Stimulated activated CD8-positive, alpha-beta memory T cell treated with anti-CD3 and anti-CD28 coated beads, Interleukin-7, amount 100 ng/mL, for 1 hour (primary cell): ENCODE measurements at places on chromosomes 5 and 9.
A peak's percentile ranks its signal among the peaks of the same experiment; 100 is the strongest.

GRCh38 chr9:127816362-127816725 lies 13.7 kb downstream of the FPGS start:
- DNase-seq: no peak

- peak; percentile 6 for DNase-seq
These were observed 681 bp downstream of the MAN2A1 start for GRCh38 chr5:109690242-109690974.

DNA sequence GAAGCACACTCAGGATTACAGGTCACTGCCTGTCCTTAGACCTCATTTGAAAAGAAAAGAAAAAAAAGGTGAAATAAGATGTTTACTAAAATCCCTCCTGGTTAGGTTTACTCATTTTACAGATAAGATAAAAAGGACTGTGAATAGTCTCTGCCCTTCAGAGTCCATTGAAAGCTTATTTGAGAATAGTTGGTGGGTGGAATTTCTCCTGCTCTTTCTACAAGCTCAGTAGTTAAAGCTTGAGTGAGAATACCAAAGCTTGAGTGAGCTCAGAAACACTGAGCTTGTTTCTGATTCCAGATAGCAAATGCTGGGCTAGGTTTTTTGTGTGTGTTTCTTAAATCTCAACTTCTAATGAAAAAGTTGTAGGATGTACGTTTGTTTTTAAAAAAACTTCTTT lies 106.7 kb downstream of the SLF1 start:
- no peak for DNase-seq

GRCh38 chr9:126783949-126784348 lies 20.9 kb upstream of the ZBTB43 start:
- DNase-seq: no peak

- no peak for DNase-seq
These were observed 34.5 kb upstream of the NCS1 start for GRCh38 chr9:130137641-130138081.

GRCh38 chr9:131441441-131441840 lies 47.6 kb downstream of the PRRC2B start:
- DNase-seq: no peak

GRCh38 chr9:129321286-129322021 lies 143.4 kb upstream of the IER5L start:
- DNase-seq: no peak

GRCh38 chr5:87151547-87151946 lies 116.1 kb upstream of the RASA1 start:
- no peak for DNase-seq

- peak; percentile 2 for DNase-seq
These were observed 97.1 kb downstream of the UNC13B start for GRCh38 chr9:35258660-35259474.

- no peak for DNase-seq
These were observed 490.8 kb upstream of the ST8SIA4 start for GRCh38 chr5:101393795-101394450.

GRCh38 chr9:88975966-88976889 lies 15.0 kb upstream of the S1PR3 start:
- no peak for DNase-seq

DNA sequence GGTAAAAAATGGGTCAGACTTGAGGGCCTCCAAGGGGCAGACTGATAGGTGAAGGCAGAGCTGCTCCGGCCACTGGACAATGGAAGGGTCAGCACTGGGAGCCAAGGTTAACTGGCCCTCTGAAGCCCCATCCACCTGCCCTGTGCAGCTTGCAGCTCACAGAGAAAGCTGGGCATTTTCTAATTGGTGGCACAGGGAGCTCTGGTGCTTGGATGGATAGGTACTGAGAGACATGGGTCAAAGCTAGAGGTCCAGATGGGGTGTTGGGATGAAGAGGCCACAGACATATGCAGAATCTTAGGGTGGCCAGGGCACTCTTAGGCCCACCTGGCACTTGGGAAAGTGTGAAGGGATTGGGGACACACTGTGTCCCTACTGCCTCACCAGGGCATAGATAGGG lies 29.5 kb upstream of the SARDH start:
- no peak for DNase-seq

DNA sequence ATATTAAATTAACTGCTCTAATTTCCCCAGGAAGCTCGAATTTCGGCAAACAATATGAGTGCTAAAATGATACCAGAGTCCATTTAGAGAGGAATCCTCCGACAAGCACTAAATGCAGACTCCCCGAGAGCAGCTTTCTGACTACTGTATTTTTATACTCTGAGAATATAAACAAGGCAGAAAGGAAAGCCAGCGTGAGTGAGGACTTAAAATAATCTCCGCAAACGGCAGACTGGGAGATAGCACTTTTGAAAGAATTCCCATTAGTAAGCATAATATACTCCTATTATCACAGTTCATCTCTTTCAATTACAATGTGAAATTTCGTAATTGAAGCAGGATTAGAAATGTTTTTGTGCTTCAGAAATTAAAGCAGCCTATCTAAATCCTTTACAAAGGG lies 269.4 kb upstream of the PANK3 start:
- DNase-seq: no peak

DNA sequence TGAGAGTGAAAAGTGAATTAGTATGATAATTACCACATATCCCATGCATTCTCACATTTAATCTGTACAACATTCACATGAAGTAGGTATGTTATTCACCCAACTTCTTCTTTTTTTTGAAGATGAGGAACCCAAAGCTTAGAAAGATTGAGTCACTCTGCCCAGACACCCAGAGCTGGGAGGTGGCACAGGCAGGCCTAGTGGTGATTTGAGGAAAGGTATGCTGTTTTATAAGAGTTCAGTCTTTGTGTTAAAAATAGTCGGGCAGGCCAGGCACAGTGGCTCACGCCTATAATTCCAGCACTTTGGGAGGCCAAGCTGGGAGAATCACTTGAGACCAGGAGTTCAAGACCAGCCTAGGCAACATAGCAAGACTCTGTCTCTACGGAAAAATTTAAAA lies 285.3 kb downstream of the NR3C1 start:
- no peak for DNase-seq

DNA sequence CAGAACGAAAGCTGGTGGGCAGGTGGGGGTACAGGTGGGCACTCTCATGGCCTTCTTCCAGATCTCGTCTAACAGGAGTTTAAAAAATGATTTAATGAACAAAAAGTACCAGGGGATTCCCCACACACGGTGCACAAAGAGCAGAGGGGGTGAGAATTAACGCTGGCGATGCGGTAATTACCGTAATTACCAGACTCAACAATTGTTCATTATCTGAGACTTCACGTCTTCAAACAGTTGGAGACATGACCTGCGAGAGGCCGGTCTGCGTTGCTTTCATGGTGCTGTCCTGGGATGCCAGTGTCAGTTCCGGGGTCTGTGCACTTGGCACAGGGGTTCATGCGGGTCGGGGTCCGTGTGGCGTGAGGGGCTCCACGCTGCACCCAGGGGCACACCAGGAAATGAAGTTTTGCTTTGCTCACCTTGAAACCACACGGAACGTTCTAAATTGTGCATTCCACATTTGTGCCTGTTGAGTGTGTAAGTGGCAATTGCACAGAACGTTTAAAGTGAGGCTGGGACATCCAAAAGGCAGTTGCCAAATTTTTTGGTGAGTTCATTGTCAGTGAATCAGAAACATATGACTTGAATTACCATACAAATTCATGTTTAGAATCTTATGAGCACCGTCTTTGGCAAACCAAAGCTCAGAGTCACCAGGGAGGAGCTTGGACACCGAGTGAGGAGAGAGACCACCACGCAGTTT lies 256.4 kb upstream of the IRX1 start:
- DNase-seq: no peak

GRCh38 chr9:77163884-77164283 lies 13.4 kb upstream of the VPS13A start:
- DNase-seq: no peak

DNA sequence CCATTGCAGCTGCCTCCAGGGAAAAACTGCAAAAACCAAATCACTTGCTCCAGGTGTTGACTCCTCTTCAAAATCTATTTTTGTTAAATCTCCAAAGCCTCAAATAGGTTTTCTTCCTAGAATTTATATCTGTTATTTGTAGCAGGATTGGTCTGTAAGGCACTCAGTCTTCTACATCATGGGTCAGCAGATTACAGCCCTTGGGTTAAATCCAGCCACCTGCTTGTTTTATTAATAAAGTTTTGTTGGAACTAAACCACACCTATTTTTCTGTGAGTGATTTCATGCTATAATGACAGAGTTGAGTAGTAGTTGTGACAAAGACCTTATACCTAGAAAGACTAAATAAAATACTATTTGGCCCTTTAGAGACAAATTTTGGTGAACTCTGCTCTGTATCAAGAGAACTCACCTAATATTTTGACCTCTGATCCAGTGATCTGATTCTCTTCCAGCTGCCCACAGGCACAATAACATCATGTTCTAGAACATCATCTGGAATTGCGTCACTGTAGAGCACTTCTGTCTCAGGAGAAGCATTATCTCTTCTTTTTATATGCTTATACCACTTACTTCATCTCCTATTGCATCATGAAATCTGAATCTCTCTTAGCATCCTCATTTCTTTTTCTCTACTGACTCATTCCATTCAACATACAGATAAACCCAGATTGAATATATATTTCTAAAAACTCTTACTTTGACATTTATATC lies 130.1 kb downstream of the RPS23 start:
- DNase-seq: no peak

GRCh38 chr5:64765804-64766504 lies 2.5 kb downstream of the SREK1IP1 start:
- DNase-seq: no peak

GRCh38 chr5:37412515-37412914 lies 33.4 kb downstream of the WDR70 start:
- no peak for DNase-seq

DNA sequence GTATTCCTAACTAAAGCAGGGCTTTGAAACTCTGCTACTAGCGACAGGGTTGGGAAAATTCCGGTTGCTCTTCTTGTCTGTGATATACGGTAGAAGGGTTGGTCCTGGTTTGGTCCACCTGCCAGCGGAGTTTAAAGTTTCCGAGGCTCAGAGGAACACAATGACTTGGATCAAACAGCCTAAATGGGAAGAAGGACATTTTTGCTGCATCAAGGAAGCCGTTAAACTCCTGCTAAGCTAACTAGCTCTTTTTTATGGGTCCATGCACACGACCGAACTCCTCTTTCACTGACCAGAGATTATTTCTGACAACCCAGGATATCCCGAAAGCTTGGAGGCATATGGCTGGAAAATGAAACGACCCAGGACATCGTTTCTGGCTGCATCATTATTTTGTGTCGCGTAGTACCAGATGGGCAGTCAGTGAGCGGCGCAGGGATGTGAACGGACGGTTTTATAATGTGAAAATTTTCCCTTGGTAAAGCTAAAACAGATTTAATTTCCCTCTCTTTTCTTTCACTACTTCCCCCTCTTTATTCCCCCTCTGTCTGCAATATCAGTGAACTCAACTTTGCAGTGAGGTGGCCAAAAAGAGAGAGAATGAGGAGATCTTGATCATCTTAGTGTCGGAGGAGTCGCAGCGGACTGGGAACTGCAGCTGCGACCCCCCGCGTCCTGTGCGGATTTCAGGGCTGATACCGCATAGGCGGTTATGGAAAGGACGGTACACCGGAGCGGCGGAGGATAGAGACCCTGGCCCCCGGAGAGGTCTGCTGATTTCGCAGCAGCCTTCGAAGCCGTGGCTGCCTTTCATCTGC lies at the start of gene LURAP1L:
Gene LURAP1L (plus strand): TSS at position 160 of the 818 bp plus-strand sequence. CDS start 696 bp downstream, outside the sequence.
- no peak for DNase-seq

- no peak for DNase-seq
These were observed 891.3 kb downstream of the TLE1 start for GRCh38 chr9:80797831-80798688.

- DNase-seq: no peak
These were observed 10.4 kb upstream of the SLC45A2 start for GRCh38 chr5:33994845-33995244.

DNA sequence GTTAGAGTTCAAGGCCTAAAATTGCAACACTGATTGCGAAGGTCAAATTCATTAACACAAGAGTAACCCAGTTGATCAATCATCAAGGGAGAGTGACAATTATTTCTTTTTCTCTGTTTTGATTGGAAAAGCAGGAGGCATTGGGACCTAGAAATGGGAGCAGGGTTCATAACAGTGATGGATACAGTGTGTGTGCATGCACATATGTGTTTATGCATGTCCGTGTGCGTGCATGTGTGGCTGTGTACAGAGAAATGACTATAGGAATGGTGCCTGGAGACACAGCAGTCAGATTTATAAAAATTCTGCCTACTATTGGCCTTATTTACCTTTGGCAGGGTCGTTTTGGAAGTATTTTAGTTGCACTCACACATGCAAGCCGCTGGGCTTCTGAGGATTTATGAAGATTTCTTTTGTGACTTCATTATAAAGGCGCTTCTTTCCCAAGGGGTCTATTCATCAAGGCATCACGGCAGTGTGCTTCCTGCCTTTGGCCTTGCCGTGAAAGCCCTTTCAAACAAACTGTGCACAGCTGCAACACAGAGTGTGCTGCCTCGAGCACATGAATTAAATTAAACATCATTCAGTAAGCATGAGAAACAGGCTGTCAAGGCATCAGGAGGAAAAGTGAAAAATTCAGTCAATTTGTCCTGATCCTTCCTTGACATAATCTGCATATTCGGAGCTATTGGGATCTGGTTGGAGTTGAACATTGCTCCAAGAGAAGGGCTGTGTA lies 122.8 kb upstream of the PUM3 start:
- no peak for DNase-seq

- DNase-seq: no peak
These were observed 15.5 kb downstream of the ACER2 start for GRCh38 chr9:19424176-19424779.

- no peak for DNase-seq
These were observed 150.9 kb downstream of the BRINP1 start for GRCh38 chr9:119218293-119218692.

GRCh38 chr5:159227452-159227851 lies 18.1 kb upstream of the RNF145 start:
- DNase-seq: no peak

GRCh38 chr9:131621551-131622358 lies 76.4 kb downstream of the PRRT1B start:
- no peak for DNase-seq

GRCh38 chr9:35723426-35723825 lies 8.6 kb downstream of the TLN1 start:
- no peak for DNase-seq

DNA sequence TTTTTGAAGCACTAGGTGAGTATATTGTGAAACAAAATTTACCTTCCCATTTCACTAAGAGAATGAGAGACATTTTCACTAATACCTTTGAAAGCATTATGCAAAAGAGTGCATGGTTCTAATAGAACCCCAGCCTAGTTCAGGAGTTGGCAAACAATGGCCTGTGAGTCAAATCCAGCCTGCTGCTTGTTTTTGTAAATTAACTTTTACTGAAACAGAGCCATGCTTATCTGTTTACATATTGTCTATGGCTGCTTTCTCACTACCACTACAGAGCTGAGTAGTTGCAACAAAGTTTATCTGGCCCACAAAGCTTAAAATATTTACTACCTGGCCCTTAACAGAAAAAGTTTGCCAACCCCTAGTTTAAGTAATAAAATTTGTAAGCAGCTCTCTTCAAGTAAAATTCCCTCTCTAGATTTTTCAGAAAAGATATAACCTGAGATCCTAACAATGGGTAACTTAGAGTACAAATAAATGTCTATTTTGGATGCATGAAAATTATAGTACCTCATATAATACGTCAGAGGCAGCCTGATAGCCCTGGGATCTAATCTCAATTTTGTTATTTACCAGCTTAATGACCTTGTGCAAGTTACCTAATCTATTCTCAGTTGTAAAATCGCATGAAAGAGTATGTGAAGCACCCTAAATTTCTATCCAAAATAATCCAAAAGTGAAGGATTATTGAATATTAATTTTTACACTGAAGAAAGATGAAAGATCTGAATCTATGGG lies 50.7 kb upstream of the ARL15 start:
- no peak for DNase-seq
